ENCODE measurements at places on chromosomes 12 and 14.

DNA sequence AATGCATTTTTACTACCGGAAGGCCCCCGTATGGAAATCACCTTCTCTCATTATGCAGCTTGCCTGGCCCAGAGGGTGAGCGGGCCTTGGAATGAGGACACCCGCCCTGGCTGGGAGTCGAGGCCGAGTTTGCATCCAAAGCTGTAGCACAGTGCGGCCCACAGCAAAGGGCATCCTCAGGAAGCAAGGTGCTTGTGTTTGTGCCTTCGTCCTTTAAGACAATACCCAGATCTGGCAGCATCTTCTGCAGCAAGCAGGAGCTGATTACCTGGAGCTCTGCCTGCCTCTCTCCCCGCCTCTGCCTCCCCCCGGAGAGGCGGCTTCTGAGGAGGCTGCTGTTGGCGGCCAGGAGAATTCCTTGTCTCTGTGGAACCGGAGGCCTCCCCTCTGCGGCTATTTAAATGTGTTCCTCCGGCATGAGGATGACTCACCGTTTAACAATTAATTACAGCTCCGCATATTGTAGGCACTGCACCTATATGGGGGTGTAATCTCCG is 145.3 kb downstream of the CACNA1C start:
- DNase-seq: no peak

DNA sequence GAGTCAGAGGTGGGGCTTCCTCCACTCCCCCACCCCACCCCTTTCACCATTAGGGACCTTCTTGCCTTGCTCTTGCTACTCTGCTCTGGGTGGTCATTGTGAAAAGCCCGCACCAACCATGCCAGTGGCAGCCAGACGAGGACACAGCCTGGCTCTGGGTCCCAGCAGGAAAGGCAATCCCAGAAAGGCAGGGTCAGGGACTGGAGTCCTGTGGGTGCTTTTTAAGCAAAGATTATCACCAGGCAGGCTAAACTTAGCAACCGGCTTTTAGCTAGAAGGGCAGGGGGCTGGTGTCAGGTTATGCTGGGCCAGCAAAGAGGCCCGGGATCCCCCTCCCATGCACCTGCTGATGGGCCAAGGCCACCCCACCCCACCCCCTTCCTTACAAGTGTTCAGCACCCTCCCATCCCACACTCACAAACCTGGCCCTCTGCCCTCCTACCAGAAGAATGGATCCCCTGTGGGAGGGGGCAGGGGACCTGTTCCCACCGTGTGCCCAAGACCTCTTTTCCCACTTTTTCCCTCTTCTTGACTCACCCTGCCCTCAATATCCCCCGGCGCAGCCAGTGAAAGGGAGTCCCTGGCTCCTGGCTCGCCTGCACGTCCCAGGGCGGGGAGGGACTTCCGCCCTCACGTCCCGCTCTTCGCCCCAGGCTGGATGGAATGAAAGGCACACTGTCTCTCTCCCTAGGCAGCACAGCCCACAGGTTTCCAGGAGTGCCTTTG is 1.2 kb upstream of the GAPDH start:
- DNase-seq: peak; percentile 44

GRCh38 chr14:79584679-79585078 is 626.6 kb downstream of the DIO2 start:
- no peak for DNase-seq

GRCh38 chr12:91496337-91496736 is 313.7 kb upstream of the DCN start:
- DNase-seq: no peak

- peak; percentile 57 for DNase-seq
Observed at GRCh38 chr12:52585066-52585465, 11.4 kb upstream of the KRT74 start.

DNA sequence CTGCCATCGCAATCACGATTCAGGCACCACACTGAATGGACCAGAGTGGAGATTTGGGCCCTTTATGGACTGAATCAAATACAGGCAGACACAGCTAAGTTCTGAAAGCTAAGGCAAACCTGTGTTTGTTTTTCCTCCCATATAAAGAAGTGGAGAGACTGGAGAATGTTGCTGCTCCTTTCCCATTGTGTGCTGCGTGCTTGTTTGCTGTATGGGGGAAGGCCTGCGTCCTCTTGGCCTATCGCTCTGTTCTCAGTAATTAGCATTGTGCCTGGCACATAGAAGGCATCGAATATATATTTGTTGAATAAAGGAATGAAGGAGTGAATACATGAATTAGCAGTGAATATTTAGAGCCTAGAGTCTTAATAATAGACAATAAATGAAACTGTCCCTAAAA is 12.4 kb downstream of the ST8SIA1 start:
- DNase-seq: no peak

DNA sequence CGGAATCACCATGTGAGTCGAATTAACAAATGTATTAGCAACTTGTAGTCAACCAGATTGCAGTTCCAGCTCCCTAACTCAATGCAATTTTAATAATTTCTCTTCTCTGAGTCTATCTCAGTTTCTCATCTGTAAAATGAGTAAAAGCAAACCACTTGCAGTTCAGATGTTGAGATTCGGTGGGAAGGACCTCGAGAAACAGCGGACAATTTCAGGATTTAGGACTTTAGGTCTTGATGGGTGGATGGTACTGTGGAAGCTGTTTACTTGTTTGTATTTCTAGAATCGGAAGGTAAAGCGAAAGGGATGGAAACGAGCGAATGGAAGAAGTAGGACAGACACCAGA is 510 bp upstream of the TTC8 start:
- DNase-seq: no peak

GRCh38 chr14:88128816-88129215 is 123.9 kb downstream of the GPR65 start:
- peak; percentile 50 for DNase-seq

- DNase-seq: no peak
Observed at GRCh38 chr14:21109377-21110138, 8.7 kb downstream of the TMEM253 start.

DNA sequence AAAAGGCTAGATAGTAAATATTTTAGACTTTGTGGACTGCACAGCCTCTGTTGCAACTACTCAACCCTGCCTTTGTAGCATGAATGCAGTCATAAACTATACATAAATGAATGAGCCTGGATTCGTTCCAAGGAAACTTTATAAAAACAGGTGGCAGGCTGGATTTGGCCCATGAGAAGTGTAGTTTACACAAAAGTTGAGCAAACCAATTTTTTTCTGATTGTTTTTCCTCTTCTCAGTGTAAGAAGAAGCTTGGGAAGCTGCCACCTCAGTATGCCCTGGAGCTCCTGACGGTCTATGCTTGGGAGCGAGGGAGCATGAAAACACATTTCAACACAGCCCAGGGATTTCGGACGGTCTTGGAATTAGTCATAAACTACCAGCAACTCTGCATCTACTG is 9.5 kb downstream of the OAS1 start:
- no peak for DNase-seq

DNA sequence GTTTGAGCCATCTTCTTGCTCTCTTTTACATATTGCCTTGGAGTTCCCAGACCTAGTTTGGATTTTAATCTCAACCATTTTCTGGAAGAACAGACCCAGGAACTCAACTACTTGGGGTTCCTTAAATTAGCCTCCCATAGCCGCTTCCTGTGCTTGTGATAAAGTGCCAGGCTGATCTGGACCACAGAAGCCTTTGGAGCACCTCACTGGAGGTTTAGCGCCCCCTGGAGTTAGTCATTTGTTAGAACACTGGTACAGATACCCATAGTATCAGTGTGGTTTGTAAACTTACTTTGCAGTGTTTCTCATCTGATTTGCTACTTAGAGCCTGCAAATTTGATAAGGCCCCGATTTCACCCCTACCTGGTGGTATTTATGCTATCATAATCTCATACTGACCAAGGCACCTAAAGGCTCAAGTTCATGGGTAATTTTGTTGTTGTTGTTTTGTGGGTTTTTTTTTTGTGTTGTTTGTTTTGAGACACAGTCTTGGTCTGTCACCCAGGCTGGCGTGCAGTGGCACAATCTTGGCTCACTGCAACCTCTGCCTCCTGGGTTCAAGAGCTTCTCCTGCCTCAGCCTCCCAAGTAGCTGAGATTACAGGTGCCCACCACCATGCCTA is 3.7 kb downstream of the UNC119B start:
- peak; percentile 90 for DNase-seq

GRCh38 chr14:99531251-99532096 is 50.3 kb downstream of the CCNK start:
- DNase-seq: no peak

- DNase-seq: no peak
Observed at GRCh38 chr14:34302654-34303053, 159.4 kb downstream of the SPTSSA start.

DNA sequence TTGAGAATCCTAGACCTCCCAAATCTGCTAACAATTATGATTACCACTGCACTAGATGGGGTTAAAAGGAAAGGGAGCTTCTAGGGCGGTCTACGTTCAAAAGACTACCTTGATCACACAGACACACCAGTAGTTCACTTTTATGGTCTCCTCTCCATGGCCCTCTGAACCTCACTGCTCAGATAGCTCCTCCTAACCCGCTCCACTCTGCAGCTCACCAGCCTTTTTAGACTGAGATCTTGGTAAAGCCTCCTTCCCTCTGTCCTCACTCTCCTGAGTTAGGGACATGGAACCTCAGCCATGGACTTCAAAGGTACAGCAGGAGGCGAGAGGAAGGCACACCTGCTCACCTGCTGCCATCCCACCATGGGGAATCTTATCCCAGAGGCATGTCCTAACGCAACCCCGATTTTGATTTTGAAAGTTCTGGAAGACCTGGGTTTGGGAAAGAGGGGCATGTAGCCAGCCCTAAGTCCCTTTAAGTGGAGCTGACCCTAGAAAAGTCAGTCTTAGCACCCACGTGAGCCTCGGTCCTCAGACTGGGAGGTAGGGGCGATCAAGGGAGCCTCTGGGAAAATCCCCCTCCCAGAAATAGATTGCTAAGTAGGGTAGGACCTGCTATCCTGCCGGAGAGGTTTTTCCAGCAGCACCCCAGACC is 1.3 kb downstream of the ZNF219 start:
- no peak for DNase-seq

Data from suppressor macrophage treated with lipopolysaccharide for 1 hour (primary cell).